Chondrocyte (in vitro differentiated cells): ENCODE measurements at places on chromosomes 12 and 14. TPM values are rescaled to one million over a fixed set of nuclear protein-coding genes. Genes with fewer than 3 reads are reported as not detected.
A peak's percentile ranks its signal among the peaks of the same experiment; 100 is the strongest.

Gene BCL11B
- 0.10 to 0.23 TPM (median 0.17 TPM) in 3 replicates for total RNA-seq

DNA sequence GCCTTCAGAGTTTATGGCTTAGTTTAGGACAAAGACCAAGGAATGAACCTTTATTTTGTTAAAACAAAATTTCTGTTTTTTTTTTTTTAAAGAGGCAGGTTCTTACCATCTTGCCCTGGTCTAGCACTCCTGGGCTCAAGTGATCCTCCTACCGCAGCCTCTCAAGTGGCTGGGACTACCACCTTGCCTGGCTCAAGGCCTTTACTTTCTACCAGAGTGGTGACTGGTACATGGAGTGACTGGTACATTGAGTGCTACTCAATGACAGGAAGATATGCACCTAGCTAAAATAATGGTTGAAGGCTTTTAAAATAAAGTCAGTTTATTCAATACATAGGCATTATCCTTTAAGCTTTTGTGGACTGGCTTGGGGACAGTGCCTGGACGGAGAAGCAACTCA lies 32.6 kb downstream of the PRICKLE1 start:
- H3K4me3 ChIP-seq, result no peak overlapping the region
- no peak for DNase-seq
- H3K36me3 ChIP-seq, result peaks cover 3% of the 10 kb centered on the region
- no peaks in the 10 kb centered on the region for H3K27me3 ChIP-seq

- peaks cover 34% of the 10 kb centered on the region for H3K4me1 ChIP-seq
- DNase-seq, result no peak
Observed at GRCh38 chr12:119668324-119668841, 450 bp downstream of the PRKAB1 start.

Gene MAPK1IP1L
- total RNA-seq, result 85.0 to 91.7 TPM (median 87.3 TPM) in 3 replicates

Gene FAM186B
- 0.27 to 0.51 TPM (median 0.46 TPM) in 3 replicates for total RNA-seq

GRCh38 chr12:97556302-97556779 lies 93.7 kb downstream of the RMST start:
- H3K27me3 ChIP-seq, result peaks cover 3% of the 10 kb centered on the region
- peaks cover 8% of the 10 kb centered on the region for H3K4me1 ChIP-seq
- no peak for DNase-seq
- H3K36me3 ChIP-seq, result no peaks in the 10 kb centered on the region
- peak overlapping the region; percentile 22 for H3K27ac ChIP-seq
- no peak overlapping the region for H3K4me3 ChIP-seq

- H3K4me3 ChIP-seq, result no peak overlapping the region
- no peaks in the 10 kb centered on the region for H3K27me3 ChIP-seq
- H3K36me3 ChIP-seq, result no peaks in the 10 kb centered on the region
- H3K27ac ChIP-seq, result no peak overlapping the region
- no peak for DNase-seq
Observed at GRCh38 chr12:132500856-132501180, 10.9 kb downstream of the FBRSL1 start.

GRCh38 chr14:47471075-47471474 lies 204.3 kb downstream of the MDGA2 start:
- H3K27ac ChIP-seq, result no peak overlapping the region
- no peak for DNase-seq
- H3K36me3 ChIP-seq, result no peaks in the 10 kb centered on the region
- no peaks in the 10 kb centered on the region for H3K4me1 ChIP-seq
- H3K27me3 ChIP-seq, result peaks cover 6% of the 10 kb centered on the region
- no peak overlapping the region for H3K4me3 ChIP-seq

Gene PRR13
- total RNA-seq, result 96.2 to 110 TPM (median 102 TPM) in 3 replicates

Gene PMCH
- not detected in 3 replicates for total RNA-seq

GRCh38 chr12:6605421-6606330 lies 1.5 kb downstream of the CHD4 start:
- no peak for DNase-seq
- peak overlapping the region; percentile 84 for H3K27ac ChIP-seq
- H3K27me3 ChIP-seq, result no peaks in the 10 kb centered on the region
- H3K4me3 ChIP-seq, result peak overlapping the region; percentile 89
- H3K4me1 ChIP-seq, result peaks cover 41% of the 10 kb centered on the region

GRCh38 chr14:35844494-35844893 lies 18.4 kb downstream of the BRMS1L start:
- H3K27me3 ChIP-seq, result no peaks in the 10 kb centered on the region
- no peak overlapping the region for H3K27ac ChIP-seq
- no peaks in the 10 kb centered on the region for H3K4me1 ChIP-seq
- H3K4me3 ChIP-seq, result no peak overlapping the region
- DNase-seq, result no peak
- peaks cover 48% of the 10 kb centered on the region for H3K36me3 ChIP-seq

- H3K4me3 ChIP-seq, result no peak overlapping the region
- H3K27ac ChIP-seq, result no peak overlapping the region
- no peak for DNase-seq
- no peaks in the 10 kb centered on the region for H3K27me3 ChIP-seq
Observed at GRCh38 chr12:87198181-87198580, 831.0 kb downstream of the C12orf50 start.

Gene DDIT3
- 9.6 to 79.1 TPM (median 79.0 TPM) in 3 replicates for total RNA-seq

Gene STAC3
- total RNA-seq, result 1.1 to 2.8 TPM (median 1.3 TPM) in 3 replicates

GRCh38 chr12:23770202-23770938 lies 179.1 kb downstream of the SOX5 start:
- H3K27me3 ChIP-seq, result no peaks in the 10 kb centered on the region
- H3K36me3 ChIP-seq, result no peaks in the 10 kb centered on the region
- no peak overlapping the region for H3K27ac ChIP-seq
- peaks cover 4% of the 10 kb centered on the region for H3K4me1 ChIP-seq
- no peak overlapping the region for H3K4me3 ChIP-seq

- H3K27ac ChIP-seq, result no peak overlapping the region
- peaks cover 16% of the 10 kb centered on the region for H3K4me1 ChIP-seq
- DNase-seq, result no peak
- peaks cover 2% of the 10 kb centered on the region for H3K36me3 ChIP-seq
- H3K27me3 ChIP-seq, result no peaks in the 10 kb centered on the region
- H3K4me3 ChIP-seq, result no peak overlapping the region
Observed at GRCh38 chr14:50087341-50088116, 28.8 kb downstream of the VCPKMT start.

DNA sequence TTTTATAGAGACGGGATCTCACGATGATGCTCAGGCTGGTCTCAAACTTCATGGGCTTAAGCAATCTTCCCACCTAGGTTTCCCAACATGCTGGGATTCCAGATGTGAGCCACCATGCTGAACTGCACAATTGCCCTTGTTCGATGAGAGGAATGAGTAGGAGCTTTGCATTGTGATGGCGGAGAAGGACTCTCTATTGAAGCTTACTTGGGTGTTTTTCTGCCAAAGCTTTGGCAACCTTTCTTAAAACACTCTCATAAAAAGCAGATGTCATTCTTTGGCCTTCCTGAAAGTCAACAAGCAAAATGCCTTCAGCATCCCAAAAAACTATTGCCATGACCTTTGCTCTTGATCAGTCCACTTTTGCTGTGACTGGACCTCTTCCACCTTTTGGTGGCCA lies 904.8 kb upstream of the TMEM132C start:
- H3K4me1 ChIP-seq, result no peaks in the 10 kb centered on the region
- no peak overlapping the region for H3K4me3 ChIP-seq
- peaks cover 2% of the 10 kb centered on the region for H3K36me3 ChIP-seq
- H3K27me3 ChIP-seq, result peaks cover 6% of the 10 kb centered on the region
- no peak overlapping the region for H3K27ac ChIP-seq
- no peak for DNase-seq

- no peaks in the 10 kb centered on the region for H3K36me3 ChIP-seq
- no peaks in the 10 kb centered on the region for H3K27me3 ChIP-seq
- H3K27ac ChIP-seq, result no peak overlapping the region
- no peak overlapping the region for H3K4me3 ChIP-seq
- no peak for DNase-seq
- peaks cover 19% of the 10 kb centered on the region for H3K4me1 ChIP-seq
Observed at GRCh38 chr14:102665621-102666020, 73.2 kb downstream of the RCOR1 start.

DNA sequence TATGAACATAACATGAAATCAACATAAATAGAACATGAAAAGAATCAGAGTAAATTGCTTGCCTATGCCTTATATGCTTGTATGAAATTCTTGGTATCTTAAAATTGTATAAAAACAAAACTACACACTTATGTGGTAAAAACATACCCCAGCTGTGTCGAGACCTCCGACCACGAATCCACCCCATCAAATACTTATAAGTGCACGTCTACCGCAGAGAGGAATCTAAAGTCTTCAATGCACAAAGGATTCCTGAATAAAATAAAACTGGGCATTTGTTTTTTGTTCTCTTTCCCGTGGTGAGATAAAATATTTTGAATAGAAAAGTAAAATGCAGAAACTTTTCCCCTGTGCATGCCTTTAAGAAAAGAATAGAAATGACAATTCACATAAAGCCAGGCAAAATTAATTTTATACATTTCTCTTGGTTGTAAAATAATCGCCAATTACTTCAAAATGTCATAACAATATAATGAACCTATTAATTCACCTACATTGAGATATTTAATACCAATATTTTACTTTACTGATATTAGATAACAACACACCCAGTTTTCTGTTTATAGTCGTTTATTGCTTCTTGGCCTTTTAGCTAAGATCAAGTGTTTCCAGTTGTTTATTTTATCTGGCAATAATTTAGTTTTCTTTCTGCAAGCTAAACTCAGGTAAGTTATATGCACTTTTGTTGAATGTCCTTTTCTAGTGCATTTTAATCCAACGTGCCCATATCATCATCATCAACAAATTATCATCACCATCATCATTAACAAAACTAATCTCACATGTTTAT lies 1.0 kb downstream of the KLRK1 start:
- no peak for DNase-seq
- no peaks in the 10 kb centered on the region for H3K36me3 ChIP-seq
- no peak overlapping the region for H3K4me3 ChIP-seq
- H3K27ac ChIP-seq, result no peak overlapping the region
- H3K4me1 ChIP-seq, result peaks cover 48% of the 10 kb centered on the region

DNA sequence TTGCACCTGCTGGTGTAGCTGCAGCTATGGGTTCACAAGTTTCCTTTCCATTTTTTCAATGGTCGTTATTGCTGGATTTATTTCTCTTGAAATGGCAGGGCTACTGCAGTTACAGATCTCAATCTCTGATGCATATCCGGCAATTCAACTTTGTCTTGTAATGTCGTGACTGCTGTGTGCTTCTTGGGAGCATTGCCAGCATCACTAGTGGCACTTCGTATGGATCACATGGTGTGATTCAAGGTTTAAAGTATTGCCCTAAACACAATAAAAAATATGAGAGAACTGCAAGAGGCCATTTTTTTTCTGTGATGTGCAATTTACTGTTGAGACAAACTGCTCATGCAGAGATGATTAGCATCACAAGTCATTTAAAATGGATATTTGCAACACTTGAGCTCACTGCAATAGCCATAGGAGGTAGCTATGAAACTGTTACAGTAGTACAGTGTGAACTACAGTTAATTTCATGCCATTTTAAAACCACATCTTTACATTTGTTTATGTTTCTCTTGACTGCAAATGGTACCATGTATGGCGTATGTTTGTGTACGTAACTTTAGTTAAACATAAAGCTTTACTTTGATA lies 217.4 kb upstream of the PDE3A start:
- no peak overlapping the region for H3K4me3 ChIP-seq
- no peaks in the 10 kb centered on the region for H3K36me3 ChIP-seq
- H3K4me1 ChIP-seq, result no peaks in the 10 kb centered on the region
- no peak overlapping the region for H3K27ac ChIP-seq
- H3K27me3 ChIP-seq, result no peaks in the 10 kb centered on the region
- DNase-seq, result no peak

DNA sequence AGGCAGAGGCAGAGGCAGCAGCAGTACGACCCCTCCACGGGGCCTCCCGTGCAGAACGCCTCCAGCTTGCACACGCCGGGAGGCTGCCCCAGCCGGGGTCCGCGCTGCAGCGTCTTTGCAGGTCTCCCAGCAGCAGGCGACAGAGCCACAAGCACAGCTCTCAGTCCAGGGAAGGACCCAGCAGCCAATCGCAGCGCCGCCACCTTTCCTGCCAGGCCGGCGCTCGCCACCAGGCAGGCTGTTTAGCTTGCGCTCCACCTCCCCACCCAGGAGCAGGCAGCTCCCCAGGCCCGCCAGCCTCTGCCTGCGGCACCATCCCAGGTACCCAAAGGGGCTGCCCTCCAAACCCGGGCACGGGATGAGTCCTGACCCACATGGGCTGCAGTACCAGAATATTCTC lies 25.2 kb downstream of the DDX51 start:
- H3K4me3 ChIP-seq, result no peak overlapping the region
- no peak overlapping the region for H3K27ac ChIP-seq
- H3K27me3 ChIP-seq, result no peaks in the 10 kb centered on the region

Gene C12orf56
- total RNA-seq, result 0.10 to 0.38 TPM in 2 of 3 replicates, not detected in the other

- no peak overlapping the region for H3K4me3 ChIP-seq
- no peak for DNase-seq
- no peaks in the 10 kb centered on the region for H3K36me3 ChIP-seq
- no peak overlapping the region for H3K27ac ChIP-seq
- no peaks in the 10 kb centered on the region for H3K4me1 ChIP-seq
Observed at GRCh38 chr14:64857979-64858744, 21.5 kb downstream of the SPTB start.

GRCh38 chr12:31312431-31312830 lies 13.5 kb downstream of the SINHCAF start:
- no peaks in the 10 kb centered on the region for H3K36me3 ChIP-seq
- peaks cover 14% of the 10 kb centered on the region for H3K4me1 ChIP-seq
- no peak for DNase-seq

DNA sequence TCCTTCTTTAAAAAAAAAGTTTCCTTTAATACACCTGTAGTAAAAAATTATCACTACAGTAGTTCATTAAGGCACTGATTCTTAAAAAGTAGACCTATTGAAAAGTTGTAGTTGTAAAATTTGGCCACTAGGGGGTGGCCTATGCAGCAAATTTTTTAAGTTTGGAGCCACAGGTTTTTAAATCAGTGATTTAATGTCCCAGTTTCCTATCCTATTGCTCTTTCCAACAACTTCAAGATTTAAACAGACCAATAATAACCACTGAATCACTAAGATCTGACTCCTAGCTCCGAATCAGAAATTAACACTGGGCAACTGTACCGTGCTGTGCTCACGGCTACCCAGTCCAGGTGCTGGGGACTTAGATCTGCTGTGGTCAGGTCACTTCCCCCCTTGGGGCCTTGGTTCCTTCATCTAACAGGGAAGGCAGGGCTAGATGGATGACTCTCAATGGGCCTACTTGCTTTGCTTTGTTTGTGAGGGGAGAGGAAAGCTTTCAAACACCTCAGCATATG lies 279.3 kb downstream of the MED13L start:
- peak overlapping the region; percentile 65 for H3K27ac ChIP-seq
- H3K4me3 ChIP-seq, result no peak overlapping the region
- no peak for DNase-seq
- H3K4me1 ChIP-seq, result peaks cover 25% of the 10 kb centered on the region
- H3K27me3 ChIP-seq, result no peaks in the 10 kb centered on the region

Gene SLC2A13
- total RNA-seq, result 12.3 to 14.6 TPM (median 14.4 TPM) in 3 replicates

- H3K27me3 ChIP-seq, result no peaks in the 10 kb centered on the region
- H3K4me1 ChIP-seq, result peaks cover 31% of the 10 kb centered on the region
- H3K4me3 ChIP-seq, result peak within 1 kb of the TSS; percentile 94
Observed at GRCh38 chr14:20412876-20413743, at the start of gene TEP1. Gene TEP1, minus strand, starts transcription at chr14:20413501. Its CDS starts 5,062 bp downstream, at chr14:20408439.

Gene TAS2R10
- total RNA-seq, result 0.46 to 1.1 TPM (median 0.47 TPM) in 3 replicates

Gene PRPH
- not detected in 3 replicates for total RNA-seq

GRCh38 chr12:124588018-124588634 lies 20.7 kb upstream of the NCOR2 start:
- H3K36me3 ChIP-seq, result no peaks in the 10 kb centered on the region
- H3K27me3 ChIP-seq, result no peaks in the 10 kb centered on the region
- H3K4me1 ChIP-seq, result peaks cover 21% of the 10 kb centered on the region
- peak overlapping the region; percentile 7 for H3K27ac ChIP-seq
- H3K4me3 ChIP-seq, result no peak overlapping the region
